ENCODE measurements at places on chromosomes 4 and X. TPM values are rescaled to one million over a fixed set of nuclear protein-coding genes. Genes with fewer than 3 reads are reported as not detected.

Gene OTUD6A
- polyA plus RNA-seq = not detected

Gene TRAM1L1
- 5.5 TPM for polyA plus RNA-seq

Gene EGFL6
- 76.0 TPM for polyA plus RNA-seq

Gene GYPE
- 1.7 TPM for polyA plus RNA-seq

Gene MAGEA4
- polyA plus RNA-seq = not detected

Gene TCEAL7
- polyA plus RNA-seq = 391 TPM

Gene SFRP2
- 56.6 TPM for polyA plus RNA-seq

Gene PAGE1
- polyA plus RNA-seq = not detected

DNA sequence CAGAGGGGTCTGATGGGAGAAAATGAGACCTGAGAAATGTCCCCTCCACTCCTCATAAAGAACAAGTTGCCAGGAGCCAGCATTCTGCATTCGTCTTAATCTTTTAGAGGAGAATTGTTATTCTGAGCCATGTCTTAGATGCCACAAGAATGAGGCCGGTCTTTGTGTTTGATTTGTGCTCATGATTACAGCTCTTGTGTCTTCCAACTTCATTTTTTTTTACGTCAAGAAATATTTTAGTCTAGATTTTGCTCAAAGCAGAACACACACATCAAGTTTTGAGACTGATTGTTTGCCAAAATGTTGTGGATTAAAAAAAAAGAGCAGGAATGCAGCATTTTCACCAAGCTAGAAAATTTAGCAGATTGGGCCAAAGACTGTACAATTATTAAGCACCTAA is 130.6 kb upstream of the PITX2 start:
- no peak for DNase-seq

DNA sequence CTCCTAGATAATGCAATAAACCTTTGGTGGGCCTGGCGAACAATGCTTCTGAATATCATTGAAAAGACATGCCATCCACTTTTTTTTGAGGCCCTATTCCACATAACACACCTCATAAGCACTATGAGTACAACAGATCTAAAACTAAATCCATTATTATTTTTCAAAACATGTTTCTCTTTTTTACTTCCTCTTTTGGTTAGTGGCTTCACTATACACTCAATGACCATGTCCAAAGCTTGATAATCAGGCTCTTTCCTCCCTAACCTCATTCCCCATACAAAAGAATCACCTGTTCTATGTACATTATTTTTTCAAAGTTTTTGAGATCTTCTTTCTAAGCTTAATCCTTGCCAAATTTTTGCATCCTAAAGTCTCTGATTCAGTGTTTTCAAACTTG is 20.4 kb upstream of the NPY2R start:
- DNase-seq = no peak

GRCh38 chr4:17687237-17687857 is 72.9 kb downstream of the MED28 start:
- DNase-seq = no peak

- DNase-seq = no peak
Observed at GRCh38 chr4:176193938-176194337, 1.4 kb downstream of the SPATA4 start.

GRCh38 chr4:82436130-82436529 is 5.7 kb downstream of the ENOPH1 start:
- no peak for DNase-seq

DNA sequence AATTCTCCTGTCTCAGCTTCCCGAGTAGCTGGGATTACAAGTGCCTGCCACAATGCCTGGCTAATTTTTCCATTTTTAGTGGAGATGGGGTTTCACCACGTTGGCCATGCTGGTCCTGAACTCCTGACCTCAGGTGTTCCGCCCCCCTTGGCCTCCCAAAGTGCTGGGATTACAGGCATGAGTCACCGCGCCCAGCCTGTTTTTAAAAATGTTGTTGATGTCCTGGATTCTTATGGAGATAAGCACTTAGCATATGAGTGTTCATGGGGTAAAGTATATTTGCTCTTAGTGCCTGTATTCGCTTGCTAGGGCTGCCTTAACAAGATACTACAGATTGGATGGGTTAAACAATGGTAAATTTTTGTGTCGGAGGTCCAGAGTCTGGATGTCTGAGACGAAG is 91.7 kb downstream of the CEP44 start:
- DNase-seq = no peak

- peak; percentile 43 for DNase-seq
Observed at GRCh38 chr4:151263455-151263854, 13.5 kb upstream of the PRSS48 start.

DNA sequence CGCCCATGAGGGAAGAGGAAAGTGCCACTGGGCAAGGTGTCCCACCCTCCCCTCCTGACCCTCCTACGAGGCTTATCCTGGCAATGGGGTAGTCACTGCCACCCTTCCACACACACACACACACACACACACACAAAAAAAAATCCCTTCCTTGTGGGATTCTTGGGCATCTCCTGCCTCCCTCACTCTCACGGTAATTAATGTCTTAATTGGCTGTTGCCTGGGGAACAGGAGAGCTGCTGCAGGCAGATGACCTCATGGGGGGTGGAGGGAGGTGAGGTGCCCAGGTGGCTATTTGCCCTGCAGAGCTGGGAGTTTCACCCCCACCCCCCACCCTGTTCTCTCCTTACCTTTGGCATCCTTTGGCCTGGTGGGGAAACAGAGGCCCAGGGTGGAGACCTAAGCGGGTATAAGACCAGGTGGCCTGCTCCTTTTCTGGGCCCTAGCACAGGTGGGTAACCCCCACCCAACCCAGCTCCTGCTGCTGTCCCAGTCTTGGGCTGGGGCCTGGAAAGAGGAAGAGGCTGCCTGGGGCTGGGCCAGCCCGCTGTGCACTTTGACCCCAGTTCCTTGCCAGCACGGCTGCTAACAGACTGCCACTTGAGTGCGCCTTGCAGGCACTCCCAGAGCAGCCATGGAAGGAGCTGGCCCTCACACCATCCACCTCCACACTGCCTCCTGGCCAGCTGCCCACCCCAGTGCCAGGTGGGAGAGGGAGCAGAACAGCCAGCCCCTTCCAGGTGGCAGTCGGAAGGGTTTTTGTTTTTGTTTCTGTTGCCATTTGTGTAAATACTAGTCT is 12.6 kb downstream of the EFNB1 start:
- DNase-seq = no peak

- no peak for DNase-seq
Observed at GRCh38 chrX:42955349-42955748, 177.4 kb upstream of the PPP1R2C start.

DNA sequence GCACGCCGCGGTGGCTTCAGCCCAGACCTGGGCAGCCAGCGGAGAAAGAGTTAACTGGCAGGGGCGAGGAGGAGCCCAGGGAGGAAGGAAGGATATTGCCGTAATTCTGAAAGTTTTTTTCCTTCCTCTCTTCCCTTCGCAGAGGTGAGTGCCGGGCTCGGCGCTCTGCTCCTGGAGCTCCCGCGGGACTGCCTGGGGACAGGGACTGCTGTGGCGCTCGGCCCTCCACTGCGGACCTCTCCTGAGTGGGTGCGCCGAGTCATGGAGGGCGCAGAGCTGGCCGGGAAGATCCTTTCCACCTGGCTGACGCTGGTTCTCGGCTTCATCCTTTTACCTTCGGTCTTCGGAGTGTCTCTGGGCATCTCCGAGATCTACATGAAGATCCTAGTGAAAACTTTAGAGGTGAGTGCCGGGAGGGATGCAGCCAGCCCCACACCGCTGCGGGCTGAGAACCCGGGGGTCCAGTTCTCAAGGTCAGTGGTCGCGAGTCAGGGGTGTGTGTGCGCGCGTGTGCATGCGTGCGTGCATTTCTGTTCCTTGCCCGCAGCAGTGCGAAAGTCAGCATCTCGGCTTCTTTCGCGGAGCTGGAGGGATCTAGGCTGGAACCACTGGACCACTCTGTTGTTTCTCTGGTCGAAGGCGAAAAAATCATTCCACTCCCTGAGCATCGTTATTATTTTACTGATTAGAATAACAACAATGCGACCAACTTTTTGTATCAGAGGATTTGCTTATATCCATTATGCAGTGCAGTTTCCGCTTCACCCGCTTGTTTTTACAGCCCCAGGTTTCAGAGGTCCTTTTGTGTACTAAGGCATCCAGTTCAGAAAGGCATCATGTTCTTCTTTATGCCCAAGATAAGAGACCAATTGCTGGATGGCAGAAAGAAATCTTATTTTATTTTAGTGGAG is 709 bp downstream of the GPAT3 start:
- DNase-seq = no peak

DNA sequence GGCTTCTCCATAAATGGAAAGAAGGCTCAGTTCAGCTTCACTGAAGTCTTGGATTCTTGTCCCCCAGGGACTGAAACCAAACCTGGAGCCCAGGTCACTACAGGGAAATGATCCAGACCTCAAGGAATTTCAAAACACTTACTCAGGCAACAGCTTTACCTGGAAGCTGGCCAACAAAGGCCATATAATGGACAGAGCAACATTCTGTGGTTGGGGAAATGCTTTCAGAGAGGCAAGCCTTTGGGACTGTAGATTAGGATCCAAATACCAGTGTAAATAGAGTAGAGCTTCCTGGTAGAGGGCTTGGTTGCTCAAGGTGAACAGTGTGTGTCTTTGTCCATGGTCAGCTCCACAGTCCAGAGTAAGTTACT is 57.0 kb upstream of the PROM1 start:
- DNase-seq = peak; percentile 46

DNA sequence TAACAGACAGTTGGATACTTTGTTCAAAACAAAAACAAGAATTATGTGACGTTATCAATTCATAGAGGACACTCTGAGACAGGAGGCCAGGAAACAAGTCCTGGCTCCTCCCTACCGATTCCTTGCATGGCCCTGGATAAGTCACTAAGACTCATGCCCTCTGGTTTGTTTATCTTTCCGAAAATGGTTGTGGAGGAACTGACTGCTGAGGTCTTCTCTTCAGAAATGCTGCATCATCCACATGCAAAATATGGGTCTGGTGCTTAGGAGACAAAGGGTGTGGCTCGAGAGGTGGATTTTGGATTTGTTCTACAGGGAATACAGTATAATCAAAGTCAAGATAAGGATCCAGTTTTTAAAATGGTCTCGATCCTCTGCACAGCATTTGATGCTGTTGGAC is 130.9 kb downstream of the RELL1 start:
- no peak for DNase-seq
